ENCODE measurements at places on chromosomes 7 and 10.

DNA sequence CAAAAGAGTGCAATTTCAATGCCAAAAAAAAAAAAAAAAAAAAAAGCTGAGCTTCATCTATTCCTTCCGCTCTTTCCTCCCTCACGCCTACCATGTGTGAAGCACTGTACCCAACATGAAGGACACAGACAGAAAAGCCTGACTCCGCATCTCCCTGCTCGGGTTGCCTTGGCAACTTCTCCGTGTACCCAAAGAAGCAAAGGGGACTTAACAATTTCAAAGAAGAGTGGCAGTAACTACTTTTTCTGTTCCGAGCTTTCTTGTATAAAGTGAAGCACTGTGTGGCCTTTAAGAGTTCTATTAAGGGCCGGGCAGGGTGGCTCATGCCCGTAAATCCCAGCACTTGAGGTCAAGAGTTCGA lies 177.7 kb downstream of the PRKCQ start:
- no peak for DNase-seq
- H3K27me3 ChIP-seq, result peaks cover 14% of the 10 kb centered on the region
- no peak overlapping the region for H3K4me3 ChIP-seq
- no peak overlapping the region for H3K27ac ChIP-seq
- no peaks in the 10 kb centered on the region for H3K4me1 ChIP-seq

DNA sequence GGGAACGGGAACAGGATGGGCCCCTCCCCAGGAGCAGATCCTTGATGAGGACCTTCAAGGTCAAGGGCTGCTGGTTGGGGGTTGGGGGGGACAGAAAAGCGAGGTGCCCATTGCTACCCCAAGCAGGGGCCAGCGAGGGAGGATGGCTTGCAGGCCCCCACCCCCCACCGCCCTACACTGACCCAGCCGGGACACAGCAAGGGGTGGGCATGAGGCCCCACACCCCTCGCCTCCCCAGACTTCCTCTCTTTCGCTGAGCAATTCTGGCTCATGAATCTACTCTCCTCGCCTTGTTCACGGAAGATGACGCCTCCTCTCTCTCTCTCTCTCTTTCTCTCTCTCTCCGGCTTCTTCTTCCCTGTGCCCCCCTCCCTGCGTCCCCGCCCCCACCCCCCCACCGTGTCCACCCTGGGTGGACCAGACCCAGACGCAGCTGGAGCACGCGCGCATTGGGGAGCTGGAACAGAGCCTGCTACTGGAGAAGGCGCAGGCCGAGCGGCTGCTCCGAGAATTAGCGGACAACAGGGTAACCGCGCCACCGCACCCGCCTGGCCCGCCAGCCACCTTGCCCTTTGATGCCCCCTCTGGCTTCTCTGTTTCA lies 81.1 kb upstream of the GTF2IRD1 start:
- peak; percentile 38 for DNase-seq
- H3K36me3 ChIP-seq, result no peaks in the 10 kb centered on the region
- peak overlapping the region; percentile 27 for H3K4me3 ChIP-seq
- H3K27me3 ChIP-seq, result peaks cover 31% of the 10 kb centered on the region

DNA sequence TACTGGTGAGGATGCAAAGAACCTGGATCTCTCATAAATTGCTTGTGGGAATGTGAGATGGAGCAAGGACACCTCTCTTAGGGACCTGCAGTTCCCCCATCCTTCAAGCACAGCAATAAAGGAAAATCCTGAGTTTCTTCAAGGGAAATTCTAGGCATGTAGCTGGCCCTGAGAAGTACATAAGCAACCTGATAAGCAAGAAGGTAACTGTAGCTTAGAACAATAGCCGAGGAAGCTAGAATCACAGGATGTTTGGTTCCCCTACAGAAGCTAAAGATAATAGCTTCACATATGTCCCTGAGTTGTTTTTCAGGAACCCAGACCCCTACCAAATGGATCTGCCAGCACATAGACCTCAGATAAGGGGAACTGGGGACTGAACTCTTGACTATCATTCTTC lies 11.6 kb upstream of the UPP1 start:
- H3K4me1 ChIP-seq, result no peaks in the 10 kb centered on the region
- no peaks in the 10 kb centered on the region for H3K27me3 ChIP-seq
- H3K4me3 ChIP-seq, result no peak overlapping the region

- no peak overlapping the region for H3K27ac ChIP-seq
- no peak for DNase-seq
- H3K4me1 ChIP-seq, result no peaks in the 10 kb centered on the region
- no peaks in the 10 kb centered on the region for H3K27me3 ChIP-seq
- H3K36me3 ChIP-seq, result no peaks in the 10 kb centered on the region
- no peak overlapping the region for H3K4me3 ChIP-seq
Measured at GRCh38 chr10:34135515-34135914, 679.6 kb downstream of the PARD3 start.

GRCh38 chr7:81682873-81683272 lies 87.0 kb downstream of the HGF start:
- H3K4me3 ChIP-seq, result no peak overlapping the region
- no peak overlapping the region for H3K27ac ChIP-seq
- peaks cover 6% of the 10 kb centered on the region for H3K4me1 ChIP-seq
- H3K27me3 ChIP-seq, result no peaks in the 10 kb centered on the region
- no peak for DNase-seq

GRCh38 chr7:130650611-130651120 lies 17.9 kb downstream of the COPG2 start:
- no peak overlapping the region for H3K27ac ChIP-seq
- peaks cover 24% of the 10 kb centered on the region for H3K36me3 ChIP-seq
- H3K4me3 ChIP-seq, result no peak overlapping the region
- H3K27me3 ChIP-seq, result no peaks in the 10 kb centered on the region
- no peaks in the 10 kb centered on the region for H3K4me1 ChIP-seq

DNA sequence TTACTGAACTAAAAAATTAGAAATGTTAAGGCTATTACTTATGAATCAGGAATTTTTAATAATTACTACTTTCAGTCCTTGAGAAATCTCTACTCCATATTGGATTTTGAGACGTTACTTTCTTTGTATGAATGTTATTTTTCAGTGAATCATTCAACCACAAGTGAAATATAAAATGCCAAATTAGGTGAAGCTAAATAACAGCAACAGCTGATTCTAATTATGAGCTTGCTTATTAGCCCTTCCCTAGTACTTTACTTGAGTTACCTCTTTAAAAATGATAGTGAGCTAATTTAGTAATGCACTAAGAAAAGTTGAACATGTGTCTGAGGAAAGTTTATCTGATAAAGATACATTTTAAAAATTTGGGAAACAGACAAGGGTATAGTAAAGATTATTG lies 51.4 kb downstream of the PCGF5 start:
- H3K36me3 ChIP-seq, result no peaks in the 10 kb centered on the region
- no peak overlapping the region for H3K27ac ChIP-seq
- no peak overlapping the region for H3K4me3 ChIP-seq
- H3K27me3 ChIP-seq, result no peaks in the 10 kb centered on the region
- H3K4me1 ChIP-seq, result no peaks in the 10 kb centered on the region
- DNase-seq, result no peak

DNA sequence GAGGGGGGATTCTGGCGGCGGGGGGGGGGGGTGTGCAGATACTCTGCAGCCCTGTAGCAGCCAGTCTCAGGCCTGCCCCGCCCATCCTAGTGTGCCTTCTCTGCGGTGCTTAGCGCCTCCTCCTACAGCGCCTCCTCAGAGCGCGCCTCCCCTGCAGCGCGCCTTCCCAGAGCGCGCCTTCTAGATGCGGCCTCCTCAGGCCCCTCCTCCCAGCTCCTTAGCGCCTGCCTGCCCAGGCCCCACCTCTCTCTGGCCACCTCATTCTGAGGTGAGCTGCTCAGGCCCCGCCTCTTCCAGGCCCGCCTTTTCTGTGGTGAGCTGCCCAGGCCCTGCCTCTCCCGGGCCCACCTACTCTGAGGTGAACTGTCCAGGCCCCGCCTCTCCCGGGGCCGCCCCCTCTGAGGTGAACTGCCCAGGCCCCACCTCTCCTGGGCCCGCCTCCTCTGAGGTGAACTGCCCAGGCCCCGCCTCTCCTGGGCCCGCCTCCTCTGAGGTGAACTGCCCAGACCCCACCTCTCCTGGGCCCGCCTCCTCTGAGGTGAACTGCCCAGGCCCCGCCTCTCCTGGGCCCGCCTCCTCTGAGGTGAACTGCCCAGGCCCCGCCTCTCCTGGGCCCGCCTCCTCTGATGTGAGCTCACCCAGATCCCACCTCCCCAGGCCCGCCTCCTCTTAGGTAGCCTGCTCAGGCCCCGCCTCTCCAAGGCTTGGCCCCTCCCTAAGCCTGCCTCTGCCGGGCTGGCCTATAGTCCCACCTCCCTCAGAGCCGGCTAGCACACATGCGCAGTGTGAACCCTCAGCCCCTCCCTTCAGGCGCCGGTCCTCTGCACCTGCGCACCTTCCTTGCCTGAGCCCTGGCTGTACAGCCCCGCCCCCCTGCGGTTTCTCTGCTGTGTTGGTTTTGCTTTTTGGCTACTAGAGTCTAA lies 2.1 kb upstream of the SGCE start:
- H3K27me3 ChIP-seq, result no peaks in the 10 kb centered on the region
- no peak overlapping the region for H3K27ac ChIP-seq
- H3K36me3 ChIP-seq, result no peaks in the 10 kb centered on the region

DNA sequence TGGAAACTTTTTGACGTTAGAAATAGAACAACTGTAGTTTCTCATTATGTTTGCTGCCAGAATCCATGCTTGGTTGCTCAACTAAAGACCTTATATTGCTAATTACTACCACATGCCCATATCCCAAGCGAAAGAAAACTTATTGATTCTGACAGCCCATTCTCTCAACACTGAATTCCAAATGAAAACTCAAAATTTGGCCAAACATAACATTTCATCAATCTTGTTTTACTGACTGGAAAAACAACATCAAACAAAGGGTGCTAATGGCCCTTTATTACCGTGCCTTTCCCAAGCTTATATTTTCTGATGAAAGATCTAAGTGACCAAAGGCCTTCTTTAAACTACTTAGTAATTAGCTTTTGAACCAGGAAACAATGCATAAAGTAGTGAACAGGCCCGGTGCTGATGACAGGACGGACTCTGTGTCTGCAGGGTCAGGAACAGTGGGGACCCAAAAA lies 531.8 kb downstream of the KCNMA1 start:
- DNase-seq, result no peak
- H3K4me3 ChIP-seq, result no peak overlapping the region
- peaks cover 4% of the 10 kb centered on the region for H3K27me3 ChIP-seq
- H3K4me1 ChIP-seq, result peaks cover 6% of the 10 kb centered on the region

GRCh38 chr7:123665157-123665556 lies 9.5 kb downstream of the LMOD2 start:
- H3K27ac ChIP-seq, result no peak overlapping the region
- no peaks in the 10 kb centered on the region for H3K36me3 ChIP-seq
- H3K27me3 ChIP-seq, result no peaks in the 10 kb centered on the region
- DNase-seq, result no peak

DNA sequence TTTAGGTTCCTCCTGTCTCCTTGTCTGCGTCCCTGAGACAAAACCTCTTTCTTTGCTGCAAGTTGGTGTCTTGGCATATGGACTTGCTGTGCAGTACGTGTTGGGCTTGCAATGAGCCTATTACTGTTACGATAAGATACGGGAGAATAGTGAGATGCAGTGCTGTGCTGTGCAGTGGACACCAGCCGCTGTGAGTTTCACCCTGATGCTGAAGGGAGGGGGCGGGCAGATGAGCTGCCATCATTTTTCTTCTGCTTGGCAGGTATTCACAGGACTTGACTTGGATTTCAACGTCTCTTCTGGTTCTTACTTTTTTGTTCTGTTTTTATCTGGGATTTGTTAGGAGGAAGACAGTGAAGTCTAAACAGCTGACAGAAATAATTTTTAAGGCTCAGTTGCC lies 257.1 kb upstream of the PITRM1 start:
- no peak overlapping the region for H3K4me3 ChIP-seq
- no peak overlapping the region for H3K27ac ChIP-seq
- no peaks in the 10 kb centered on the region for H3K36me3 ChIP-seq
- no peaks in the 10 kb centered on the region for H3K4me1 ChIP-seq

- no peak for DNase-seq
- no peaks in the 10 kb centered on the region for H3K27me3 ChIP-seq
- no peak overlapping the region for H3K4me3 ChIP-seq
- H3K36me3 ChIP-seq, result no peaks in the 10 kb centered on the region
- no peaks in the 10 kb centered on the region for H3K4me1 ChIP-seq
Measured at GRCh38 chr7:15219758-15220157, 317.2 kb upstream of the DGKB start.

DNA sequence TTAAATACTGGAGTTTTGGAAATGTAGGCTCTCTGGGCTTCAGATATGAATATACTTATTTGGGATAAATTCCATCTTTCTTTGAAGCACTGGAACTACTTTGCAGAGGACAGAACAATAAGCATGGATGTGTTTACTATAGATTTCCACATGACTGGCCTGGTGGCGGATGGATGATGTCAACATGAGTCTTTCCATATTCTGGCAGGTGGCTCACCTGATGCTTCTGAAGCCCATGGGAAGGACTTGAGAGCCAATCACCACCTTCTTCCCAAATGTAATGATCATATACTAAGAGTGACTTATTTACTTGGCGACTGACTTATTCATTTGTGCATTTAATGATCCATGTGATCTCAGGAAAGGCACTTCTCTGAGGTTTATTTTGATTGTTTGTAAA lies 110.5 kb downstream of the FANK1 start:
- no peak overlapping the region for H3K27ac ChIP-seq
- H3K4me1 ChIP-seq, result peaks cover 12% of the 10 kb centered on the region
- no peaks in the 10 kb centered on the region for H3K27me3 ChIP-seq
- H3K4me3 ChIP-seq, result no peak overlapping the region

- H3K27ac ChIP-seq, result no peak overlapping the region
- no peak for DNase-seq
- peaks cover 73% of the 10 kb centered on the region for H3K4me1 ChIP-seq
- H3K4me3 ChIP-seq, result no peak overlapping the region
- no peaks in the 10 kb centered on the region for H3K27me3 ChIP-seq
Measured at GRCh38 chr7:86706406-86706805, 62.7 kb downstream of the GRM3 start.

DNA sequence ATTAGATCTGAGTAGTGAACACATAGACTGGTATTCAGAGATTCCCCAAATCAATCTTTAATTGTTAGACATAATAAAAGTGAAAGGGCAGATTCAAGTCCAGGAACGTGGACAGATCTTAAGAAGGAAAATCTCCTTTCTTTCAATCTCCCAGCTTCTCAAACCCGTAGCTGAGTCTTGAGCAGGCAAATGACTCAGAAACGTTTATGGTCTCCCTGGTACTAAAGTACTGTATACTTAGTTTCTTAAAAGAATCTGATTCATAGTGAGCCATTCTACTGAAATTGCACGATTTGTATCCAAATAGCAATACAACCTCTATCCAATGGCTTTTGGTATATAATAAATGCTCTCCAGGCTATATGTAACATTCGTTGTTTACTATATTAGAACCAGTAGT lies 140.4 kb upstream of the RHEB start:
- H3K27ac ChIP-seq, result no peak overlapping the region
- no peaks in the 10 kb centered on the region for H3K4me1 ChIP-seq
- no peaks in the 10 kb centered on the region for H3K36me3 ChIP-seq

- H3K27ac ChIP-seq, result no peak overlapping the region
- DNase-seq, result no peak
- H3K4me1 ChIP-seq, result no peaks in the 10 kb centered on the region
- no peak overlapping the region for H3K4me3 ChIP-seq
Measured at GRCh38 chr10:93124580-93125318, 51.1 kb downstream of the CYP26A1 start.

DNA sequence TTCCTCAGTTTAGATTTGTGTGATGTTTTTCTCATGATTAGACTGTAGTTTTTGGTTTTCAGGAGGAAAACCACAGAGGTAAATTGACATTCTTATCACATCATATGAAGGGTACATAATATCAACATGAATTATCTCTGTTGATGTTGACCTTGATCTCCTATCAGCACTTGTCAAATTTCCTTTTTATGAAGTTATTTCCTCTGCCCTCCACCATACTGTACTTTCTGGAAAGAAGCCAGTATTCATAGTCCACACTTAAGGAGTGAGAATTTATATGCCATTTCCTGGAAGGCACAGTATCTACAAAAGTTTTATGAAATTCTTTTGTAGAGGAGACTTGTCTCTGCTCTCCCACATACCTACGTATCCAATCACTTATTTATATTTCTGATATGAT lies 807.2 kb upstream of the MBL2 start:
- H3K4me3 ChIP-seq, result no peak overlapping the region
- H3K4me1 ChIP-seq, result no peaks in the 10 kb centered on the region
- no peaks in the 10 kb centered on the region for H3K36me3 ChIP-seq
- H3K27me3 ChIP-seq, result no peaks in the 10 kb centered on the region
- DNase-seq, result no peak

All from neural progenitor cell (in vitro differentiated cells).